ENCODE measurements at places on chromosomes 5 and 9.

DNA sequence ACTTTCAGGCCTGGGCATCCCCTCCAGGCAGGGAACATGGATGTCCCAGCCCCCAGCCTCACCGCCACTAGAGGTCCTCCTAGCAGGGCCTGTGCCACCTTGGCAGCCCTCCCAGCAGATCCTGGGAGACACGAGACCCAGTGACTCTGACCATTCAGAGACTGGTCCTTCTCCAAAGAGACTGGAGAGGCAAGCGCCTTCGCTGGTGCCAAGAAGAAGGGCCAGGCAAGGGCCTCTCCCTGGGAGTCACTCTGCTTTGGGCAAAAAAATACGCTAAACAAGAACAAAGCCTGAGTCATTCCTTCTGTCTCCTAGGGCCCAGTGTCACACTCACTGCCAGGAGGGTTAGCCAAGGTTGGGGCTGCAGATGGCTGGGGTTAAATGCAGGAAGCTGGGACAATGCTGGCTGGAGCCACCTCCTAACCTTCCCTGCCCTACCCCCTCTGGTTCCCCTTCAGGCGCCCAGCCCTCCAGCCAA lies 35.3 kb upstream of the SMIM23 start:
- no peak for DNase-seq

- DNase-seq: no peak
Observed at GRCh38 chr9:110912419-110913291, 125.6 kb downstream of the LPAR1 start.

- DNase-seq: no peak
Observed at GRCh38 chr5:132069561-132069960, 4.0 kb upstream of the CSF2 start.

GRCh38 chr9:85215961-85216360 lies 525.8 kb downstream of the AGTPBP1 start:
- no peak for DNase-seq

DNA sequence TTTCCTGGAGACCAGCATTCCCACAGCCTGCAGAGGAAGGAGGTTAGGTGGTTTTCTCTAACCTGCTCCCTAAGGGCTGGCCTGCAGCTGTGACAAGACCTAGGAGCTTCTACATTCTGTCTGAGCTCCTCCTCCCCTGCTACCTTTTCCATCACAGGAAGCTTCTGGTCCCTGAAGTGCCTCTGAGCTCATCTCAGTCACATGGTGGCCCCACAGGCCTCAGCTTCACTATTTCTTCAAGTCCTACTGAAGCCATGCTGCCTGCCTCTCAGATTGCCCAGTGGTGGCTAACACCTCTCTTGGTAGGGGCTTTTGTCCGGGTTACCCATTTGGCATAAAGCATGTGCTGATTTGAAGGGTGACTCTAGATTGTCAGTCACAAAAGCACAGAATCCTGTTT lies 259.4 kb downstream of the CRB2 start:
- no peak for DNase-seq

GRCh38 chr5:149414405-149415065 lies 35.4 kb upstream of the IL17B start:
- no peak for DNase-seq

DNA sequence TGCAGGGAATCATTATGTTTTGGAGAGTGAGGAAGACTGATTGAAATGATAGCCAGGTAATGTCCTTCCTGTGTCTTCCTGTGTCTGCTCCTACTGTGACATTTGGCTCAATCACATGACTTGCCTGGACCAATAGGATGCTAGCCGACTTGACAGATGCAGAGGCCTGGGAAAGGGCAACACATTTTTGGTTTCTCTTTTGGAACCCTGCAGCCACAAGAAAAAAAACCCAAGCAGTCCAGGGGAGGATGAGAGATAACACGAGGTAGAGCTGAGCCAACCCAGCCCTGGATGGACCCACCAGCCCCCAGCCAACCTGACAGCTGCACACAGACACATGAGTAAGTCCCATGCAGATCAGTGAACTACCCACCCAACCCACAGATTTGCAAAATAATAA lies 256.1 kb upstream of the SMARCA2 start:
- DNase-seq: no peak

GRCh38 chr5:110017854-110018253 lies 328.1 kb downstream of the MAN2A1 start:
- DNase-seq: no peak

DNA sequence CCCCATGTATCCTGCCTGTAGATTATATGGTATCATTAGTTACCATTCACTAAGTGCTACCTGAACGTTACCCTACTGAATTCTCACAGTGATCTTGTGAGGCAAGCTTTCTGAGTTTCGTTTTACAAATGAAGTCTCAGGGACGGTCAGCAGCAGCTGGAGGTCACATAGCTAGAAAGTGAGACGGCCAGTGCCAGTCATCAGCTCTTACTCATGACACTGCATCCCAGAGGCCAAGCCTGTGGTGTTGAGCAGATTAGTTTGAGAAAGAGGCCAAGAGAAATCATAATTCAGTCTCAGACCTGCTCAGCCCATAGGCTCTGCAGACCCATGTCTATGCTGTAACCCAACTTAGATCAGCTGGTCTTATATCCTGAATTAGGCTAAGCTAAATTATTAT lies 95.7 kb upstream of the EGFLAM start:
- DNase-seq: no peak

GRCh38 chr5:15763754-15764153 lies 263.8 kb downstream of the FBXL7 start:
- DNase-seq: no peak

GRCh38 chr5:1366514-1366913 lies 21.6 kb upstream of the CLPTM1L start:
- DNase-seq: no peak

DNA sequence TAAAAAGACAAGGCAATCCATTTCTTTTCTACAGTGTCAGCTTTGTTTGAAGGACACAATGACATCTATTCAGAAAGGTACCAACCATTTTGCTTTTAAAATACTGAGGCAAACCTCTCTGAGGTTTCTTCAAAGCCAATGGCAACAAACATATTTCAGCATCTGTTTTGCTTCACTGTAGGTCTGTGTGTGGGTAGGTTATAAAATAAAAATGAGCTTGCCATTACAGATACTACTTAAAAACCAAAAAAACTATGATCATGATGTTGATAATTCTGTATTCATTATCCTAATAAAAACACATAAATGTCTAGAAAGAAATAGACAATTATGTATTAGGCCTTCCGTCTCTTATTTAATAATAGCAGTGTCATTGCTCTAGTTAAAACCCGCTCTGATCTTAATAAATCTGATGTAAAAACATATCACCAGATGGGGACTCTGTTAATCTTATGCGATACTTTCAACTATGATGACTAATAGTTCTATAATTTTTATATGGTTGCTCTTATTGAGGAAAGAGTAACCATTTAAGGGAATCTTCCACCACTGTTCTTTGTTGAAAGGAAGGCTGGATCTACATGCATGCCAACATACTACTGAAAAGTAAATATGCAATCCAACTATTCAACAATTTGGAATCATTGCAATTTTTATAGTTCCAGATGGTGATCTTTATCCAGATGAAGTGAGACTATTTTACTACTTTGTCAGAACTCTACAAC lies 647.2 kb downstream of the PDE4D start:
- no peak for DNase-seq

DNA sequence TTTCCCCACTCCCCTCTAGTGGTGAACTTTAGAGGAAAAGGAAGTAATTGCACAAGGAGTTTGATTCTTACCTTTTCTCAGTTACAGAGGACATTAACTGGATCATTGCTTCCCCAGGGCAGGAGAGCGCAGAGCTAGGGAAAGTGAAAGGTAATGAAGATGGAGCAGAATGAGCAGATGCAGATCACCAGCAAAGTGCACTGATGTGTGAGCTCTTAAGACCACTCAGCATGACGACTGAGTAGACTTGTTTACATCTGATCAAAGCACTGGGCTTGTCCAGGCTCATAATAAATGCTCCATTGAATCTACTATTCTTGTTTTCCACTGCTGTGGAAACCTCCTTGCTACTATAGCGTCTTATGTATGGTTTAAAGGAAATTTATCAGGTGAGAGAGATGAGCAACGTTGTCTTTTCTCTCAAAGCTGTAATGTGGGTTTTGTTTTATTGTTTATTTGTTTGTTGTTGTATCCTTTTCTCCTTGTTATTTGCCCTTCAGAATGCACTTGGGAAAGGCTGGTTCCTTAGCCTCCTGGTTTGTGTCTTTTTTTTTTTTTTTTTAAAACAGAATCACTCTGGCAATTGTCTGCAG lies 25.3 kb downstream of the SLC22A5 start:
- DNase-seq: no peak

DNA sequence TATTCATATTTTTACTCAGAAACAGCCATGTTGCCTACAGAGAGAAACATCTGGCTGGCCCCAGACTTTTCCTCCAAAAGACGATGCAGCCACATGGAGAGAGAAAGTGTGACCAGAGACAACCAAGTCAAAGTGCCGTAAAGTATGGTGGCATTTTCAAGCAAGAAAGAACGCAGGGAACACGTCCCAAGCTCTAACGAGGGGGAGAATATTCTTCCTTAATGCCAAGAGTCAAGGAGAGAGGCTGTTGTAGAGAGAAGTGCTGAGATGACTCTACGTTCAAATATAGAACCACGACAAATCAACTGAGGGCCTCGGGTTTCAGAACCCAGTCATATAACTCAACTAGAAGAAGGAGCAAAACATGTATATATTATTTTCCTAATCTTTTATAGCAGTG lies 55.9 kb downstream of the FNBP1 start:
- DNase-seq: no peak

DNA sequence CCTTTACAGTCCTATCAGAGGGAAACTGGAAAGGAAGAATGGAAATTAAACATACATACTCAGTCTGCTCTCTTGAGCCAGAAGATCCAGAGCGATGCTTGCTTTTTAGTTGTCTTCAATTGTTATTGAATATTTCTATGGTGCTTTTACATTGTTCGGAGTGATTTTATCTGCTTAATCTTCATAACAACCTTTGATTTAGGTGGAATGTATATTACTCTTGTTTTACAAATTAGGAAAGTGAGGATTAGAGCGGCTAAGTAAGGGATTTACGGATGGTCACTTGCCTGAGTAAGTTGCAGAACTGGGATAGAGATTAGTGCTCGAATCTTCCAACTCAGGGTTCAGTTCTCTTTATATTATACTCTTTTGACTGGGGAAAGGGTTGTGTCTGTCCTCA lies 69.1 kb downstream of the PBX3 start:
- no peak for DNase-seq

GRCh38 chr9:101718192-101718591 lies 20.3 kb downstream of the GRIN3A start:
- DNase-seq: no peak

- no peak for DNase-seq
Observed at GRCh38 chr5:66697796-66698564, 101.8 kb downstream of the MAST4 start.

DNA sequence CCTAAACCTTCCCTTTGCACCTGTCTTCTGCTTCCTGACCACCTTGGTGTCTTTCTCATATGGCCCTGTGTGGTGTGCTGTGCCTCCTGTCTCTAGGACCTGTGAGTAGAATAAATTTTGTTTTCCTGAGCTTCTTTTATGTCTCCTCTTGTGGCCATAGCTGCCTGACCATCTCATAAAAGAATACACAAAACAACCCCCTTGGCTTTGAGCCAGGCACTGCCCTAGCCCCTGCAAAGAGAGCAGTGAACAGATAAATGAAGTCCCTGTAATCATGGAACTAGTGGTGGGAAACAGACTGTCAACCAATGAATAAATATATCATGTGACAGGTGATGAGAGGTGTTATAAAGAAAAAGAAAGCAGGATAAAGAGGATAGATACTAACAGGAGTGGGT lies 485.1 kb downstream of the CSNK1G3 start:
- no peak for DNase-seq

DNA sequence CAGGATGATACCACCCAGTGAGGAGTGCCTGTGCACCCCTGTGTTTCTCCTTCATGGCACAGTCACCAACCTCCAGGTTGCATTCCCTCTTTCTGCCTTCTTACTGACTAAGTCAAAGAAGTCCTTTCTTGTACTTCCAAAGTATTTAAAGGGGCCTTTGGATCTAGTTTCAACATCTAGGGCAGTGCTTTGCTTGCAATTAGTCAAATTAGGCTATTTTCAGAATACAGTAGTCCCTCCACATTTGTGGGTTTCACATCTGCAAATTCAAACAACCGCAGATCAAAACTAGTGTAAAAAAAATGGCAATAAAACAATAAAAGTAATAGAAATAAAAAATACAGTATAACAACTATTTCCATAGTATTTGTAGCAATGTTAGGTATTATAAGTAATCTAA lies 333.9 kb upstream of the SEMA6A start:
- no peak for DNase-seq

DNA sequence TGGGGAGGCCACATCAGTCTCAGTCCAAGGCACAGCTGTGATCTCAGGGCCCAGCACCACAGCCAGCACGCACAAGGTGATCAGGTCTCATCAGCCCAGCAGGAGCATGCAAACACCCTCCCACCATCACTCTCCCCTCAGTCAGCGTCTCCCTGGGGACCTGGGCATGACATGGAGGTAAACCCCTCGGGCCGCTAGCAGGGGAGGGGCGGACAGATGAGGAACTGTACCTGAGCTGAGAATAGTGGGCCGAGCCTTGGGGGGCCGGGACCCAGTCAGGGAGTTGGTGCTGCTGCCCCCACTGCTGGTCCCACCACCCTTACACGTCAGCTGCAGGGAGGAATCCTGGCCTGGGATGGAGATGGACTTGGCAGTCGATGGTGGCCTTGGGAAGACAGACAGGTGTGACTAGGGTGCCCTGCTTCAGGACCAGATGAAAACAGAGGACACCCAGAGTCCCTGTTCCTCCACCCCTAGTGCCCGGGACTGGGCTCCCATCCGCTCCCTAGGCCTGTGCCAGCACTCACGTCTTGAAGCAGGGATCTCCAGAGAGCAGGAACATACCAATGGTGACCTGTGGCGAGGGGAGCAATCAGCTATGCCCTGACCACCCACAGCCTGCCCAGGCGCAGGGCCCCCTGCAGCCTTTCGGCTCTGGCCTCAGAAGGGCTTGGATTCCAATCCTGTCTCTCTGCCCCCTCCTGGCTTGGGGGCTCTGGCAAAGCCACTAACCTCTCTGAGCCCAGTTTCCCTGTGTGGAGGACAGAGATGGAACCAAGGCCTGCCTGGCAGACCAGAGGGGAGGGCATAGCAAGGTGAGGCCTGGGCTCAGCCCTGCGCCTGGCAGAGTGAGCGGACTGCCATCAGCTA lies 10.4 kb upstream of the DPM2 start:
- no peak for DNase-seq

All from activated T-helper 9 cell treated with anti-CD3 and anti-CD28 coated beads, Interleukin-2, amount 50 U/mL, for 16 hours (primary cell).